ENCODE measurements at places on chromosomes 4 and X. TPM values are rescaled to one million over a fixed set of nuclear protein-coding genes. Genes with fewer than 3 reads are reported as not detected.

GRCh38 chr4:139622901-139623381, 42.7 kb upstream of the MGST2 start:
- no peak for DNase-seq

DNA sequence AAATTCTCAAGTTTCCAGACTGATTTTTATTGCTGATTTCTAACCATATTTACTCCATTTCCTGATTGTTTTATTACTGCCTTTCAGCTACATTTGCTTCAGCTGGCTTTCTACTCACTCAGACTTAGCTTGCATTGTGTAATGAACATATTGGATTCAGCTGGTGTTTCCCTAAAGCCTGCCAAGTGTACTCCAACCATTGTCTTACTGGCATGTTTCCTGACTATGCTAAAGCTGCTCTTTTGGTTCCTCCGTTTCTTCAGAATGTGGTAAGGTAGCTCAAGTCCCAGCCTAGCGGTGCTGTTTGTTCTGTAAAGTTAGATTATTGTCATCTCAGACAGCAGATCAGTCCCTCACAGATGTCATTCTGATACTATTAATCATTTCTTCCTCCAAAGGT, 53.1 kb upstream of the GLRA2 start:
- no peak for DNase-seq

- DNase-seq = no peak
These were observed 32.8 kb downstream of the CEP44 start for GRCh38 chr4:174316546-174316945.

DNA sequence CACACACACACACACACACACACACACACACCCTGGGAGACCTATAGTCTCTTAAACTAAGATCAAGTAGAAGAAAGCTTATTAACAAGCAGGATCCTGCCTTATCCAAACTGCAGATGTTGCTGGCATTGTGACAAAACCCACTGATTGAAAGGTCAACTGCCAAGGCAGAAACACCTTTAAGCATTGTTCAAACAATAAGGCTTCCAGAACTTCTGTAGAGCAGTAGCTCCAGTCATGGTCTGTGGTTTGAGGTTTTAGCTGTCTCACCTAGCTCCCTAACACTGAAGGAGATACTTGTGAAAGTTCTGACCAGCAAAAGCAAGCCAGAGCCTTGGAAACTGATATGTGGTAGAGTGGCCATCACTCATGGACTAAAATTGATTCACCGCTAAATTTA, 59.8 kb downstream of the PTCHD1 start:
- DNase-seq = no peak

DNA sequence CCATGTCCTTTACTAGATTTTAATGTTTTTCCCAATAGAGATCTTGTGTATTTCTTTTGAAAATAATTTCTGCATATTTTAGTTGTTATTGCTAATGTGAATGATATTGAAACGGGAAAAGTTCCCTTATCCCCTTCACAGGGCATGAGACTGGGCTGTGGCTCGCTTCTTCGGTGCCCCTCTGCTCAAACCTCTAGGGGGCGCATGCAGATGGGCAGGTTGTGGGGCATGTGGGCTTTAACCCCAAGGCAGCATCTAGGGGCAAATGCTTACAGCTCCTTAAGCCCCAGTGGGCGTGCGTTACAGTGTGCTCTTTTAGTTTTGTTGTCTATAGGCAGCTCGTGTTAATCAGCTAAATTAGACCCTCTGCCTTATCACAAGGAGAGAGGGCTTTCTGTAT, 194.7 kb downstream of the OPHN1 start:
- peak; percentile 12 for DNase-seq

GRCh38 chrX:17414027-17414658, 39.1 kb downstream of the NHS start:
- DNase-seq = no peak

DNA sequence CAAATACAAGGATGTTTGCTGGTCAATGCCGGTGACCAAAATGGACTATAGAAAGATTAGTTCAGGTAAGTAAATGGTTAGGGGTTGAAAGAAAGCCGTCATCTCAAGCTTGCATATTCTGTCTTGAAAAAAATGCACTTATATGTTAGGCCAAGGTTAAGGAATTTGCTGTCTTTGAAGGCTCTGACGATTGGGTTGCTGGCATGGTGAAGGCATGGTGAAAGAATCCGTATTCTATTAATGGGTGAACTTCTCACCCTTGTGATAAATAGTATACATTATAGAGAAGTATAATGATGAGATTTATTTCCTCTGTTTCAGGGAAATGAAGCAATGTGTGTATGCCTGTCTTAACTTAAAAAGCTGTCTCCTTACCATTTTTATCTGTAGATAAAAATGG, 132.6 kb downstream of the ADGRL3 start:
- no peak for DNase-seq

- no peak for DNase-seq
These were observed 114.8 kb downstream of the BCOR start for GRCh38 chrX:39982948-39983347.

GRCh38 chr4:20617678-20618396, 82.4 kb upstream of the PACRGL start:
- DNase-seq = no peak

GRCh38 chrX:104270916-104271512, 16.3 kb upstream of the ESX1 start:
- DNase-seq = peak; percentile 36

GRCh38 chr4:142418697-142419096, 427.4 kb downstream of the INPP4B start:
- DNase-seq = no peak

DNA sequence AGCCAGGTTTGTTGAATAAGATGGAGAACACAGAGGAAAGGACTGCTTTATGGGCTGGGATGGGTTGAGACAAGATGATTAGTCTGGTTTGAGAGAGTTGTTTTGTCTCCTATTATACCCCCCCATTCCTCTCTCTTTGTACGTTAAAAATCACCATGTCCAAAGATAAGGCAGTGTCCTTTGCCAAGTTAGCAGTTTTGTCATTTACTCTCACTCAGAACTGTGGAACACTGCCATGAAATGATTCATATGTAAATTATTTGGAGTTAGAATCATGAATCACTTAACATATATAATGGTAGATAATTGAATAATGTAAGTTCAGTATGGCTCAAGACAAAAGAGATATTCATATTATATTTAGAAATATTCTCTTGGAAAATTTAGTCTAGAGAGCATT, 151.3 kb downstream of the DCLK2 start:
- peak; percentile 64 for DNase-seq

DNA sequence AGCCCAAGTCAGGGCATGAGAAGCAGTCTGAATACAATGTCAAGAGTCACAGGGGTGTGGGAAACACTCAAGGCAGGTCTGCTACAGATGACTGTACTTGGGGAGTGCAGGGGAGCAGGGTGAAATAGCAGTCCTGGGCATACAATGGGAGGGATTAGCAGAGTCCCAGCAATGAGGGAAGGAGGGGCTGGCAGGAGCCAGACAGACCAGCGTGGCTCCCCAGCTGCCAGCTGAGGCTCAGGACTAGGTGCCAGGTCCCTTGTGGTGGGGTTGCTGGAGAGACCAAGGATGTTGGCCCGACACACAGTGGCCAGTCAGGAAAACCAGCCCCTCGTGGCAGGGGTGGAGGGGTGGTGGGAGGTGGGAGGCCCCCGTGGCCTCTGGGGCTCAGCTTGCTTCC, 86.6 kb downstream of the RTL5 start:
- no peak for DNase-seq

DNA sequence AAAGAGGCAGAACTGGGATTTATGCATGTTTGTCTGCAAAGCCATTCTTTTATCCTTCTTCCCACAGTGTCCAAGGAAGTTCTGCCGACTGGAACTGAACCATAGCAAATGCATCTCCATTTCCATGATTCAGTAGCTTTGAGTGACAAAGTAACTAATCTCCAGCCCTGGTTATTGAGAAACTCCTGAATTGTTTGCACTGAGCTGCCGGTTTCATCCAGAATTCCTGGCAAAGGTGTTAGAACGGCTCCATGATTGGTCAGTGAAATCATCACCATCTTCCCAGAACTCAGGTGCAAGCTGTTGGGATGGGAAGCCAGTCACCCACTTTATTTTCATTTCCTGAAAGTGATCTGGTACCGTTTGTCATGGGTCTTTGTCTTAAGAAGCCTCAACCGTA, 47.0 kb upstream of the SLC34A2 start:
- DNase-seq = no peak

GRCh38 chrX:108029928-108030711, 14.7 kb upstream of the VSIG1 start:
- DNase-seq = no peak

- DNase-seq = no peak
These were observed 129.8 kb downstream of the GUCY2F start for GRCh38 chrX:109352066-109352588.

- no peak for DNase-seq
These were observed 265.9 kb upstream of the GK2 start for GRCh38 chr4:79673898-79674297.

DNA sequence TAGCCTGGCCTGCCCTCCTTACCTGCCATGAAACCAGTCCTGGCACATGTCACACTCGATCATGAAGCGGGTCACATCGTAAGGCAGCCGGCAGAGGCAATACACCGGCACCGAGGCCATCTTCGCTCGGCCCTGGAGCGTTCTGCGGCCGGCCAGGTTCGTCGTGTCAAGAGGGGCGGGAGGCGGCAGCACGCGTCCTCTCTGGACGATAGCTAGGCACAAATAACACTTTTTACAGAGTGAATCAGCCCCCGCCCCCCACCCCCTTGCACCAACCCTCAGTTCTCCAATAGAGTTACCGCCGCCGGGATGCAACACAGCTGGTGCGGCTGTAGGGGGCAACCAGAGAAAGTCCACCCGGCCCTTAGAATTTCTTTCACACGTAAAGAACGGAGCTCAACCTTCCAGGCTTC, 1.7 kb downstream of the PHF8 start:
- peak; percentile 47 for DNase-seq

DNA sequence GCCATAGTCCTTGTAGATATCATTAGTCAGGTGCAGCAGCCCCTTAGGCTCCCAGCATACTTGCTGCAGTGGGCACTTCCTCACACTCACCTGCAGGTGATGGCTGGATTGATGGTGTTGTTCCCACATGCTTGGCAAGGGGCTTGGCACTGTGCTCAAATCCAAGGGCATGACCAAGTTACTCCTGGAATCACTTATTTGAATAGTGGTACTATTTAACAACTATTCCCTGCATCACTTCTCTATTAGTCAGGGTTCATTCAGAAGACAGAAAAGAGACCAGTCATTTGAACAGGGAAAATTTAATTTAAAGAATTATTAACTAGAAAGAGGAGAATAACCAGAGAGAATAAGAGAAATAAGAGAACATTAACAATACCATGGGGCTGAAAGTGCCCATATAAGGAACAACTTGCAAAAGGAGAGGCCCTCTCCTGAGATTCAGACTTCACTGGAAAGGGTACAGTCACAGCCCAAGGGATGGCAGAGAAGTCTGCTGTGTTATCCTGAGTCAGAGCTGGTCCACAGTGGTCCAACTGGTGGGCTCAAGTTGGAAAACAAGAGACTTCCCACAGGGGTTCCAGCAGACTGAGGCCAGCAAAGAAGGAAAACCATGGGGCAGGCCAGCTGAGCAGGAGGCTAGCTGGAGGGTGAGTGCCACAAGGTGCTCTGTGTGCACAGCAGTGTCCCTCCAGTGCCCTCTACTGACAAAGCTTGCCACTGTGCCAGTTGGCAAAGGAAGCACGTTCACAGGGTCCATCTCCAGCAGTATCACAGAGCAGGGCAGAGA, 9.8 kb downstream of the SPP1 start:
- peak; percentile 61 for DNase-seq

DNA sequence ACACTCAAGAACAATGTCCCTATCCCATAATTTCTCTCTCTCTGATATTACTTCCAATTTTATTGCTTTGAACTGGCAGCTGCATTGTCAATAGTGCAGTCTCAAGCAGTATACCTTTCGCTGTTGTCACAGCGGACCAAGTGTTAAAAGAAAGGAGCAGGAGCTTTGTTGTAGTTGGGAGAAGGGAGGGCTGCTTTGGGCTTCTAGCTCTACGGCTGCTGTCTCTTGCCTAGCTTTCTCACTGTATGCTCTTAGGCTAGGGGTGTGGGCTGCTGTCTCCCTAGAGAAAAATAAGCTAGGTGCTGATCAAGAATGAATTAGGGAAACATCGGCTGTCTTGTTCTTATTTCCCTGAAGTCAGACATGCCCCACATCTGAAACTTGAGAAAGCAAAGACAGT, 52.5 kb downstream of the TRPC5OS start:
- DNase-seq = no peak

- no peak for DNase-seq
These were observed 273.9 kb downstream of the ARAP2 start for GRCh38 chr4:35970366-35970960.

The CXCR3 gene
- total RNA-seq = not detected

The TMEM128 gene
- total RNA-seq = 19.4 TPM

The TMEM271 gene
- not detected for total RNA-seq

The DCAF8L2 gene
- 0.80 TPM for total RNA-seq

The OTUD5 gene
- 17.8 TPM for total RNA-seq

The RNF128 gene
- total RNA-seq = 1.8 TPM

The MAGEA2 gene
- total RNA-seq = 7.7 TPM

The IGFBP7 gene
- 173 TPM for total RNA-seq

The TMPRSS11F gene
- 0.69 TPM for total RNA-seq

The VGLL1 gene
- not detected for total RNA-seq

The MAGEA10 gene
- not detected for total RNA-seq

The MAB21L2 gene
- total RNA-seq = 2.6 TPM

The NMU gene
- 5.1 TPM for total RNA-seq

The HS6ST2 gene
- total RNA-seq = 12.9 TPM

The TCP11X2 gene
- total RNA-seq = not detected
